ENCODE measurements at places on chromosomes 12 and 14.

DNA sequence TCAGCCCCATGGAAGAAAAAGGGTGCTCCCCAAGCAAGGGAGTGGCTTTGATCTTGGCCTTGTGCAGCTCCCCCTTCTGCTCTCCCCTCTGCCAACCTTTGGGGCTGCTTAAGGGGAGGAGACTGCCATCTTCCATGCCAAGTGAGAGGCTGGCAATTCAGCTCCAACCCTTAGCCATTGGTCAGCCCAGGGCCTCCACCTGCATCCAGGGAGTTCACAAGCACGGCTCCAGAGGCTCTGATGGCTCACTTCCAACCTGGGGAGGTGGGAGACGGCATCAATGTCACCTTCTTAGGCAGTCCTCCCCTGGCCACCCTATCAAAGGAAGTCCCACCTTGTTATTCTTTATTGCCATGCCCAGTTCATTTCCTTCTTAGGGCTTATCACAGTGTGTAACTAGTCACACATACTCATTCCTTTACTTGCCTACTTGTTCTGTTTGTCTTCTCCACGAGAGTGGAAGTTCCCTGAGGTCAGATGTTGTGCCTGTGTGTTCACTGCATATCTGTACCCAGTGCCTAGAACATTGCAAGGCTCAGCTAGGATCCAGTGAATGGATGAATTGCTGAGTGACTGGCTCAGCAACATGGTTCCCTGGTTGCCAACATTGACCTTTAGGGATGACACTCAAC, 5.0 kb downstream of the HDAC7 start:
- DNase-seq: no peak

DNA sequence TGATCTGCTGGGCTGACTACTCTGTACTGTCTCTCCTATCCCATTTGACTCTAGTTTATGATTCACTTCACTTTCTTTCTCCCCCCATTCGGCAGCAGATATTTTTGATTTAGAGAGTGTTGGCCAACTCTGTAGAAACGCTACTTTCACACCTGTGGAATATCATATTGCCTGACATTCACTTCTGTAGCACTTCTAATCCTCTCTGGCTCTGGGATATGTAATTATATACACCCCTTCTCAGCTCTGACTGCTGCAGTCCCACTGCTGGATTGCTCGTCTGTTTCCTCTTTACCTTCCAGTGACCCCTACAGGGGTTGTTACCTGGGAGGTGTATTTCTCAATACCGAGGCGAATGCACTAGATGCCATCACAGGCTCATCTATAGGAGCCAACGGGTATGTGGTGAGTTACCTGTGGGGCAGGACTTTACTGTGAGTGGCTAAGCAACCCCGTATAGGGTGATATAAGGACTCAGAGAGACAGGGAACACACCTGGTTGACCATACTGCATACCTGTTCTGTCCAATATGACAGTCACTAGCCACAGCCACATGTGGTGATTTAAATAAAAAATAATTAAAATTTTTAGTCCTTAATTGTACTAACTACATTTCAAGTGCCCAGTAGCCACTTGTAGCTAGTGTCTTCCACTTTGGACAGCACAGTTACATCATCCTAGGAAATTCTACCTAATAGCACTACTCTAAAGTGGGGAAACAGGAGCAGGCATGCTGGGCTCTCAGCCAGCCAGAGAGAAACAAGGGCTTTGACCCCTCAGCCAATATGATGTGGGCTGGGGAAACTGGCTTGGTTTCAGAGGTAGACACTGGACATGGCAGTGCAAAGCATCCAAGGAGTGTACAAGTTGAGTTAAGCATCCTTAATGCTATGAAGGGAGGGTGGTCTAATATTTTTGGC, 95.0 kb downstream of the C12orf75 start:
- no peak for DNase-seq

DNA sequence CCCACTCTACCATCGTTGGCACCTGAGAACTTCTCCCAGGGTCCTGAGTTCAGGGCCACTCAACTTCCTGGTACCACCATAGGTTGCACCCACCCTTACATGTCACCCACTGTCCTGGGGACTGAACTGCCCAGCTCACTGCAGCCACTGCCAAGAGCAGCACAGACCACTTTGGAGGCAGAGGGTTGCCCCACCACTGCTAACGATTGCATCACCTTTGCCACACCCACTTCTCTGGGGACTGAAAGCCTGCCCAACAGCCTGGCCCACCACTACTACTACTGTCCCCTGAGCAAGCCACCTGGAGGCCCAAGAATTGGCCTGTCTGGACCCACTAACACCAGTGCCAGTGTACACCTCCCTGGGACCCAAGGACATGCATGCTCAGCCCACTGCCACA, 27.6 kb downstream of the CACNA2D4 start:
- no peak for DNase-seq

DNA sequence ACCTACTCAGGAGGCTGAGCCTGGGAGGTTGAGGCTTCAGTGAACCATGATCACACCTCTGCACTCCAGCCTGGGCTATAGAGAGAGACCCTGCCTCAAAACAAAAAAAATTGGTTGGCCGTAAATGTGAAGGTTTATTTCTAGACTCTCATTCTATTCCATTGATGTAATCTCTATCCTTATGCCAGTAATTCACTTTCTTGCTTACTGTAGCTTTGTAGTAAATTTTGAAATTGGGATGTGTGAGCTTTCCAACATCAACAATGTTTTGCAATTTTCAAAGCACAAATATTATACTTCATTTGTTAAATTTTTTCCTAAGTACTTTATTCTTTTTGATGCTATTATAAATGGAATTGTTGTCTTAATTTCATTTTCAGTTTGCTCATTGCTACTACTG, 24.6 kb downstream of the LIN52 start:
- no peak for DNase-seq

- no peak for DNase-seq
These were observed 13.0 kb downstream of the CDKL1 start for GRCh38 chr14:50383618-50384225.

- DNase-seq: no peak
These were observed 59.9 kb downstream of the BMP4 start for GRCh38 chr14:53896726-53897125.

DNA sequence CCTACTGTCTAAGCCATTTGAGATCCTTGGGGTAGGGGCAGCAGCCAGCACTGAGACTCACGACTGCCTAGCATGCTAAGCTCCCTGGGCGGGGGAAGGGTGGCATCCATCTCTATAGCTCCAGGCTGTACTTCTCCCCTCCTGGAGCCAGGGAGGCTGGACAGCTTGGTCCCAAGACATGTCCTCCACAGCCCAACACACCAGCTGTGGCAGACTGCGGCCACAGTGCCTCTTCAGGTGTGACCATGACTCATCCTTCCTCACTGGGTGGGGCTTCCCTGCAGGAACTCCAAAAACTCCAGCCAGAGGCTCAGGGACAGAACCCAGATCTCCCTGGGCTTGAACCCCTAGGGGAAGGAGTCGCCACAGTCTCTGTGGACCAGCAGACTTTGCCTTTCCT, 193.9 kb downstream of the GPHN start:
- no peak for DNase-seq

DNA sequence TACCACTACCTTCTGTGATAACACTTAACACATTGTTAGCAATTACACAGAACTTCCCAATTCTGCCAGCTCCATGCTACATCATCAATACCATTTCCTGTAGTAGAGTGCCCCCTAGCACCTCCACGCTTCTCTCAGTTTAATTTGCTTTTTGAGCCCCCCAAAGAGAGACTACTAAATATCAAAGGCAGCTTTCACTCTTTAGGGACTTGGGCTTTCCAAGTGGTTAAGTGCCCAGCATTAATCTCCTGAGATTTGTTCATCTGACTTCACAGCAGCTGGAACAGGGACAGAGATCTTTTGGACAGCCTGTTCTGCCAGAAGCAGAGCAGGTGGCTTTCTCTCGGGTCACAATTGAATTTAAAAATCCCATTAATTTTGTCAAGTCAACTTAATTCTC, 954.9 kb downstream of the DIO2 start:
- no peak for DNase-seq
